ENCODE measurements at places on chromosomes 4 and X. TPM values are rescaled to one million over a fixed set of nuclear protein-coding genes. Genes with fewer than 3 reads are reported as not detected.

Gene BCAP31
- polyA plus RNA-seq: 119 TPM

Gene AVPR2
- polyA plus RNA-seq: 0.58 TPM

Gene MRFAP1
- polyA plus RNA-seq: 381 TPM

Gene GAGE12D
- not detected for polyA plus RNA-seq

Gene DOCK11
- 11.6 TPM for polyA plus RNA-seq

Gene TMPRSS11D
- 0.18 TPM for polyA plus RNA-seq

Gene NWD2
- polyA plus RNA-seq: 0.01 TPM

DNA sequence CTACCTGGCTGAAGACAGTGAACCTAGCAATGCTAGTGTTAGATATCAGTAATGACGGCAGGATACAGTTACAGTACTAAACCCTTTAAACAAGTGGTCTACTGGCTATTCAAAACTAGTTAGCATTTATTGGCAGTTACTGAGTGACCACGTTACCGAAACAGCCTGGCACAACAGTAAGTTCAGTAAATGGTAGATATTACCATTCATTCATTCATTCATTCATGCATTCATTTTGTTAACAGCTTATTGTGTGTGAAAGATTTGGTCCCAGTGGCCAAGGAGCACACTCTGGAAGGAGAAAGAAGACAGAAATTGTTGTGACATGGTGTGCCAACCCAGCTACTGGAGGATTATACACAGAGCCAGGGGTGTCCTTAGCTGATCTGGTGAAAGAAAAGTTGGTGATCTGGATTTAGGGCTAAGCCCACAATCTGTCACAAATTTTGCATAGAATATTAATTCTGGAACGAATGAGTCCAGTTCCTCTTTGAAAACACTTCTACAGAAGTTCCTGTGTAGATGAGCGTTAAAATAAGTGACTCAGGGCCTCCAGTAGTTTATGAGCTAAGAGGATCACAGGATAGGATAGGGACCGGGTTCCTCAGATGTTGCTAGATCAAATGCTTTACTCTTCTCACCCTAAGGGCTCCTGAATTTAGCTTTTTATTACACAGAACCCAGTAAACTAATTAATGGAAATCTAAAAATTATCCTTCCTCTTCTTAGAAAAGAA, 179.1 kb downstream of the CBR4 start:
- DNase-seq: no peak

- no peak for DNase-seq
Observed at GRCh38 chr4:129231945-129232588, 136.1 kb downstream of the C4orf33 start.

DNA sequence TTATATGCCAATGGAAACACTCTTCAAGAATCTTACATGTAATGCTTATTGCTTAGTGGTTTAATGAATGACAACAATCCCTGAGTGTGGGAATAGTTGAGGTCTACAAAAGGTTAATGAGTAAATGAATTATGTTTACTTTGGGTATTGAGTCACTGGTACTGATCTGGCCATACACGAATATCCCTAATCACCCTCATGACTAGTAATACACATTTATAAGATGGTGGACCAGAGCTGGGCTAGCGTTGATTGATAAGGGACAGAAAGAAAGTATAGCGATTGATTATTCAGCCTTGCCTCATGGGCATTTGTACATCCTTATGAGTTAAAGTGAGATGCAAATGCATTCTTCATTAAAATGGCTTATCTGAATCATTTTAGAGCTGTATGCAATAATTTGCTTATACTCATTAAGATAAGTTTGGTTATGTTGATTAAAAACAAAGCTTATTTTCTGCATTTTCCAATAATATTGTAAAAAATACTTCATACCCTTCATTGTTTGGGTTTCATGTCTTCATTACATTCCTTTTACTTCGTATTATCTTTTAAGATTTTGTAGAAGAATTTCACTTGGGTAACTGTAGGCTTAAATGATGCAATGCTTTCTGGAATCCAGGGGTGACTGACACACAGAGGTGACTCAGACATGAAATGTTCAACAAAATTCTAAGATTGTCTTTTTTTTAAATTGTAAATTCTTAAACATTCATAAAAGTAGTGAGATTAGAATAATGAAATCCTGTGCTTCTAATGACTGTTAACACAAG, 47.4 kb downstream of the FGF2 start:
- DNase-seq: no peak

DNA sequence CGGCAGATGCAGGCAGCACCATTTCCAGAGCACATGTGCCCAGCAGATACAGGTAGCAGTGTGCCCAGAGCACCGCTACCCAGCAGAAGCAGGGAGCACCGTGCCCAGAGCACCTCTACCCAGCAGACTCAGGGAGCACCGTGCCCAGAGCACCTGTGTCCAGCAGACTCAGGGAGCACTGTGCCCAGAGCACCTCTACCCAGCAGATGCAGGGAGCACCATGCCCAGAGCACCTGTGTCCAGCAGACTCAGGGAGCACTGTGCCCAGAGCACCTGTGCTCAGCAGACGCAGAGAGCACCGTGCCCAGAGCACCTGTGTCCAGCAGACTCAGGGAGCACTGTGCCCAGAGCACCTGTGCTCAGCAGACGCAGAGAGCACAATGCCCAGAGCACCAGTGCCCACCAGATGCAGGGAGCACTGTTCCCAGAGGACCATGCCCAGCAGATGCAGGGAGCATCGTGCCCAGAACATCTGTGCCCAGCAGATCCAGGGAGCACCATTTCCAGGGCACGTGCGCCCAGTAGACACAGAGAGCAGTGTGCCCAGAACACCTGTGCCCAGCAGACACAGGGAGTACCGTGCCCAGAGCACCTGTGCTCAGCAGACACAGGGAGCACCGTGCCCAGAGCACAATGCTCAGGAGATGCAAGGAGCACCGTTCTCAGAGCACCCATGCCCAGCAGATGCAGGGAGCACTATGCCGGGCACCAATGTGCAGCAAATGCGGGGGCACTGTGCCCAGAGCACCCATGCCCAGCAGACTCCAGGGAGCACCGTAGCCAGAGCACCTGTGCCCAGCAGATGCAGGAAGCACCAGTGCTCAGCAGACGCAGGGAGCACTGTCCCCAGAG, 236.4 kb downstream of the DHRSX start:
- no peak for DNase-seq

GRCh38 chr4:13938299-13938698, 310.8 kb upstream of the BOD1L1 start:
- DNase-seq: no peak

DNA sequence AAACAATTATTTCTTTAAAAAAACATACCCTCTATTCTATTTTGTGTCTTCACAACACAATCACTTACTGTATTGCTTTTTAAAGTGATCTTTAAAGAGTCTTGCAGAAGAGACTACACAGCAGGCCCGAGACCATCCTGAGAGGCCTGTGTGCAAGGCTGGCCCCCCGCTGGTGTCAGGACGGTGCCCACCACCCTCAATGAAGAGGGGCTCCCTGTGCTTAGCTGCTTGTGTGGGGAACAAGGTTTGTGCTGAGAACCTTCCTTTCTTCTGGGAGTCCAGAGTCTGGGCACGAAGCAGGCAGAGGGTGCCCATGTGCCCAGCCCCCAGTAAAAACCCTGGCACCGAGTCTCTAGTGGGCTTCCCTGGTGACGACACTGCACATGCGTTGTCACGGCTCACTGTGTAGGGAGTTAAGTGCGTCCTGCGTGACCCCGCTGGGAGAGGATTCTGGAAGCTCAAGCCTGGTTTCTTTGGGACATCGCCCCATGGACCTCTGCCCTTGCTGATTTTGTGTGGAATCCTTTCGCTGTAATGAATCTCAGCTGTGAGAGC, 22.0 kb downstream of the RGS12 start:
- no peak for DNase-seq

DNA sequence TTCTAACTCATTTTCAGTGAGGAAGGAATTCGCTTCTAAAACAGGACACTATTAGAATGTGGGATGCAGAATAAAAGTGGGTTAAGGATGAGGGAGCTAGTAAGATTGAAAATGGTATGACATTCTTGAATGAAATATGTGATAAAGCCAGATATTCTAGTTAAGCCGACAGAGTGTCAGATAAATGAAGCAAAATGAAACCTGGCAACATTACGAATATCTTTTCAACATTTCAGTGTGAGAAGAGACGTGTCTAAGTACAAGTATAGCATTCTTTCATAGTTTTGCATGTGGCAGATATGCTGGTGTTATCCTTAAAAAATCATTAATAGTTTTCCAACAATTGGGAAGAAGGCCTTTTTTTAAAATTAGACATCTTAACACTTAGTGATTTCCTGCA, 1101.4 kb downstream of the RPA4 start:
- no peak for DNase-seq

DNA sequence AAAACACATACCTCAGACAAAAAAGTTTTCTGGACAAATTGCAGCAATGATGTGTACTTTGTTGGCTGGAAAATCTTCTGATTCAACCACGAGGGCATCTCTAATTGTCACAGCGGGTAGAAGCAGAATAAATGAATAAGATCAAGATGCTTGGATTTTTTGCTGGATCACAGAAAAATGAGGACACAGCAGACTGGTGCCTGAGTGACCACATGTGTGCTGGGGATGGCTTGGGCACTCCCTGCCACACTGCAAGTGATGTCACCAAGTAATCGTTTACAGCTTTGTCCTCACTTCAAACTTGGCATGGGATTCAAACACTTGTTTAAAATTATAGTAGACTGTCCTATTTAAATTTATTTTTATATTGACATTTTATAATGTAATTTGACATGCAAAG, 557.0 kb downstream of the SPRY1 start:
- DNase-seq: no peak

DNA sequence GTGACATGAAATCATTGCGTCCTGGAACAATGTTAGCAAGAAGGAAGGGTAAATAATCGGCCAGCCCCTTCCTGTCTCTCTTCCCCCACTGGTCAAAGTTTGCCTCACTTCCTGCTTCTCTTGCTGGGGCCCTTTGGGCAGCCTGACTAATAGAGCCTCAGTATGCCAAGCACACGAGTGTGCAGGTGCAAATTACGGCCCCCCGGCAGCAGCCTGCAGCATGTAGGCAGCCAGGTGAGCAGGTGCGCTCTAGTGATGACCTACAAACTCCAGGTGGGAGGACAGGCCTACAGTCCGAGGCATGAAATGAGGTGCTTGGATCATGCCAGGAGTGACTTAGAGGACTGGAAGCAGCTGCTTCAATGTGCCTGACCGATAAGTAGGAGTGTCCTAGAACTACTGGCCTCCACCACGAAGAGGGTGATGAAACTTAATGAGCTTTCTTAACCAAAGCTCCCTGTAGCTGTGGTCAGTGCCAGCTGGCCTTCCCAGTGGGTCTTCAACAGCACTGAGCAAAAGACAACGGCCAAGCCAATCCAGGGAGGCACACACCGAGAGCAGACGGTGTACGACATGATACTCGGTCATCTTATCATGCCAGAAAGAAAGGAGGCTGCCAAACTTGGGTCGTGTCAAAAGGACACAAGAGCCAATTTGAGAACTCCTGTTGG, 26.1 kb upstream of the FAT1 start:
- DNase-seq: no peak

- DNase-seq: no peak
Observed at GRCh38 chr4:82797405-82798111, 1.0 kb downstream of the SCD5 start.

DNA sequence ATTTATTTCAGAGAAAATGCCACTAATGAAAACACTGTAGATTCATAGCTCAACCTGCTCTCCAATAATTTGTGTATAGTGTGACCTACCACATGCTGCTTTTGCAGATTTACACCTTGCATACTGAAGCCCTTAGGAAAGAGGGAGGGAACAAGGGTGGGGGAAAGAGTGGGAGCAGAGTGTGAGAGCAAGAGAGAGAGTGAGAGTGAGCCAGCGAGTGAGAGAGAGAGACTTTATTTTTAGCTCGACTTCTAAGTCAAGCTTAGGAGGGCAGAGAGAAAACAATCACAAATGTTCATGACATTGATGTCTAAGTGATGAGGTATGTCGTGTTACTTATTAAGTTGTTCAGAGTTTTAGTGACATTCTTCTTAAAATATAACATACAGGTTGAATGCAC, 112.5 kb upstream of the HAND2 start:
- no peak for DNase-seq

DNA sequence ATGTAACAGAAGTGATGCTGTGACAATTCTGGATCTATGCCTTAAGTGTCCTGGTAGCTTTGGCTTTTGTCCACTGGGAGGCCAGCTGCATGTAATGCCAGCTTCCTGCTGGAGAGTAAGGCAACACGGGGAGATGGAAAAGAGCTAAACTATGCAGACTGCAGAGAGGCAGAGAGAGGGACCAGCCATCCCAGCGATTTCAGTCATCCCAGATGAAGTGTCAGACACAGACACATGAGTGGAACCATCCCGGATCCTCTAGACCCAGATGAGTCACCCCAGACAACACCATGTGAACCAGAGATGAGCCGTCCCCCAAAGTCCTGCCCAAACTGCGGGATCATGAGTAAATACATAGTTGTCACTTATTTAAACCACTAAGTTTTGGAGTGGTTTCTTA, 14.6 kb downstream of the SRPX start:
- DNase-seq: no peak

DNA sequence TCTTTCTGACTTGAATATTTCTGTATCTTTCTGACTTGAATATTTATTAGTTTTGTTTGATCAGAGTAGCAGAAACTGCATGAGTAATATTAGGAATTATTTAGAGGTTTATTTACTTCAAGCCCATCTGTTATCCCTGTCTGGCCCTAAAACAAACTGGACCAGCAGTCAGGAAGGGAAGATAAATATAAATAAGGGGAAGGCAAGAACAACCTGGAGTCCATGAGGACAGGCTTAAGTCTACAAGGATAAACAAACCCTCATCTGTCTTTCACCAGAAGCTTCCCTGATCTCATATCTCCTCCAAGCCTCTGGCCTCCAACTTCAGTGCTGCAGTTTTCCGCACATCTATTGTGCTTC, 524.9 kb downstream of the CENPC start:
- no peak for DNase-seq

GRCh38 chr4:186676531-186677161, 47.0 kb downstream of the FAT1 start:
- no peak for DNase-seq

DNA sequence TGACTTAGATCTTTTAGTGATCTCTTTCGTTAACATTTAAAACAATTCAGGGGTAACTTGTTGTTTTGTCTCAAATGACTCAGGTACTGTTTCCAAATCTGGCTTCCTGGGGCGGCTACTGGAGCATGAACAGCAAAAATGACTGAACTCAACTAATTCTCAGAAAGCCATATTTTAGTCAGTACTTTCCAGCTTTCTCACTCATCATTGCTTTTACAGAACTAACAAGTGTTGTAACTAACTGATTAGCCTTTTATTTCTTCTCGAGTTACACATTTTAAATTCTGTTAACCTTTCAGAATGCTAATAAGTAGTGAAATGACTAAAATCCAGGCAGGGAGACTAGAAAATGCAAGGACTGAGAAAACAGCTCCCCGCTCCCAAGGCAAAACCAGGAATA, 55.3 kb downstream of the JADE3 start:
- DNase-seq: no peak
